Kidney (tissue), 22 donors: ENCODE measurements at places on chromosomes 4 and X.

- H3K4me1 ChIP-seq = peaks cover 6% of the 10 kb centered on the region
- peaks cover 2% of the 10 kb centered on the region for H3K27me3 ChIP-seq
- H3K4me3 ChIP-seq = no peak overlapping the region
- peak overlapping the region; percentile 40 for H3K27ac ChIP-seq
Observed at GRCh38 chr4:42391981-42392380, 5.3 kb upstream of the SHISA3 start.

GRCh38 chr4:105210916-105211315 is 64.2 kb downstream of the TET2 start:
- no peak overlapping the region for H3K4me3 ChIP-seq
- H3K27ac ChIP-seq = no peak overlapping the region
- H3K36me3 ChIP-seq = no peaks in the 10 kb centered on the region
- H3K27me3 ChIP-seq = no peaks in the 10 kb centered on the region
- H3K4me1 ChIP-seq = no peaks in the 10 kb centered on the region

DNA sequence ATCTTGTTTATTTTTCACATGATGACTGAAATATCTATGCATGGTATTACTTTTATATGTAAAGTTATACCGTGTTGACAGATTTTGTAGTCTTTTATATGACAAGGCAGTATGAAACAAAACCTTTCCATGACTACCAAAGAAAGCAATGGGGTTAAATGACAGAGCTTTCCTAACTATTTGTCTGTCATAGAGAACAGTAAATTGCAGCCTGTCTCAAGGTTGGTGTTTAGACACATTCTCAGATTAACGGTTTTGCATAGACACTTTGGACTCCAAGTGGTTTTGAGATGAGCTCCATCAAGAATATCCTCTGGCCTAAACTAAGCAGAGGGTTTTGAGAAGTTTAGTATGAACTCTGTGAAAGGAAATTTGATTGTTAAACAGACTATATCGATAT is 180.7 kb upstream of the TENM3 start:
- no peak for DNase-seq
- H3K4me1 ChIP-seq = no peaks in the 10 kb centered on the region
- H3K27ac ChIP-seq = no peak overlapping the region
- H3K36me3 ChIP-seq = no peaks in the 10 kb centered on the region

DNA sequence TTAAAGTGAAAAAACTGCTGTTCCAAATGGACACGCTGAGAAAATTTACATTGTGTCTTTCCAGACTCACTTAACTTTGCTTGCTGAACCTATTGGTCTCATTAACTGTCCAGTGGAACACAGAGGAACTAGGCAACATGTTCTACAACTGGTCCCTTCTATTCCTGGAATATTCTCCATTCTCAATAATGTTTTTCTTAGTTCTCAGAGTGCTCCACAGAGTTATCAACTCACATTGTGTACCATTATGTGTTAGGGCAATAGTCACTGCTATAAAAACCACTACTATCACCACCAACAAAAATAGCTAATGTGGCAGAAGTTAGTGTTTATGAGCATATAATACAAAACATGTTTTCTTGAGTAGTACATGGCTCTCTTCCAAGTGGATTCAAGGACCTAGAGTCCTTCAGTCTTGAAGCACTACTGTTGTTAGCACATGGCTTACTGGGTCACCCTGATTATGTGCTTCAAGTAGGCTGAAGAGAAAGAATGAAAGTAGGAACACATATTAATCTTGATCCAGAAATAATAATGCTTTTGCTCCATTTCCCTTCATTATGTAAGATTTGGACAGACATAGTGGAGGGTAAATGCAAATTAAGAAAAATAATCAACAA is 865.3 kb upstream of the HS3ST1 start:
- no peaks in the 10 kb centered on the region for H3K4me1 ChIP-seq
- no peaks in the 10 kb centered on the region for H3K36me3 ChIP-seq
- no peak for DNase-seq

- no peaks in the 10 kb centered on the region for H3K36me3 ChIP-seq
- H3K4me3 ChIP-seq = no peak overlapping the region
- H3K4me1 ChIP-seq = peaks cover 4% of the 10 kb centered on the region
- H3K27me3 ChIP-seq = no peaks in the 10 kb centered on the region
Observed at GRCh38 chr4:81378386-81378785, 93.3 kb downstream of the RASGEF1B start.

DNA sequence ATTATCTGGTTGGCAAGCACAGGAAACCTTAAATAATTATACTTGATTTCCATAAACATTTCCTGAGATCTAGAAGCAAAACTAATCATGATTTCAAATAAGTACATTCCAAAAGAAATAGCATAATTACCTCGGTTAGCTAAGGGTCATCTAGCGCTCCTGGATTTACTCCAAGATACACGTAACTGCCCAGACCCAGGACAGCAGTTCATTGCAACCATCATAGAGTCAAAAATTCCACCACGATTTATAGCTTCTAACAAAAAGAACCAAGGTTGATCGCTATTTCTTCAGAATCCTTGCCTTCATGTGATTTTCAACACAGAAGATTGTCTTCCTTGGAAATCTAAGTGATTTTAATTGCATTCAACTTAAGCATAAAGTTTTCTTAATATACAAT is 1235.5 kb upstream of the TENM3 start:
- H3K27ac ChIP-seq = no peak overlapping the region
- no peaks in the 10 kb centered on the region for H3K36me3 ChIP-seq
- no peak overlapping the region for H3K4me3 ChIP-seq
- no peaks in the 10 kb centered on the region for H3K27me3 ChIP-seq
